ENCODE measurements at places on chromosomes 3 and 15. TPM values are rescaled to one million over a fixed set of nuclear protein-coding genes. Genes with fewer than 3 reads are reported as not detected.

DNA sequence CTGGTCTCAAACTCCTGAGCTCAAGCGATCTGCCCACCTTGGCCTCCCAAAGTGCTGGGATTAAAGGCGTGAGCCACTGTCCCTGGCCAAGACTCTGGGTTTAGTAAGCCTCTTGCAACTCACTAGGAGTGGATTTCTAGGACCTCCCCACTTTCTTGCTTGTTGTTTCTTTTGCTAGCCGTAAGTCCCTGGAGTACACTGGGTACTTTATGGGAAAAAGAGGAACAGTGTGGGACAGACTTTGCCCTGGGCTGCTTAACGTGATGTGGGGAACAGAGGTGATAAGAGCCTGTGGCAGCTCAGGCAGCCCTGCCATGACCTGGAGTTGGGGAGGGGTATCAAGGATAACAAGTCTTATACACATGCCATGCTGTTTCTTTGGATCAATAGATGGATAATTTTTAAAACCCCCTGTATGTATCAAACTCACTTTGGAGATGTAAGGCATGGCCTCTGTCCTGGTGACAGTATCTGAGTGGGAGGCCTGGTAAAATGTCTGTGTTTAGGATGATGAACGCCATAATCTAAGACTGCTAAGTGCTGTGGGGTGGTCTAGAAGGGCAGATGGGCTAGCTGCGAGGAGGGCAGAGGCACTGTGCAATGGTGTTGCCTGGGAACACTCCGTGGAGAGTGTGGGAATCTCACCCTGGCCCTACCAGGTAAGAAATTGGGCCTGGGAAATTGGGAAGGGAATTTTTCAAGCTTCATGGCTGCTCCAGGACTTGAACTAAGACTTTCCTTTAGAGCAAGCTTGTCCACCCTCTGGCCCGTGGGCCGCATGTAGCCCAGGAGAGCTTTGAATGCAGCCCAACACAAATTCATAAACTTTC lies 54.8 kb downstream of the SMAD3 start:
- DNase-seq: no peak

DNA sequence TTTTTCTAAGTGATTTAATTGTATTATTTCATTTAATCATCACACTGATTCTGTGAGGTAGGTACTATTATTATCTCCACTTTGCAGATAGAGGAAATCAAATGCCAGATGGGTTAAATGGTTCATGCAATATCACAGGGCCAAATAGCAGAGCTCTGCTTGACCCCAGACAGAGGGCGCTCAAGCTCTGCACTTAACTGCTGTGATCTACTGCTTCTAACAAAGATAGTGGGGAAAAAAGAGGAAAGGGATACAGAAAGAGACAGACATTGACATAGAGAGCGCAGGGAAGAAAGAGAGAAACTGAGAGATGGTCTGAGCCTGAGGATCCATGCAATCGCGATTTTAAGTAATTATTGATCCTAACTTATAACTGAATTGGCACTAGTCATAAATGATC lies 279.1 kb upstream of the THRB start:
- DNase-seq: peak; percentile 39

DNA sequence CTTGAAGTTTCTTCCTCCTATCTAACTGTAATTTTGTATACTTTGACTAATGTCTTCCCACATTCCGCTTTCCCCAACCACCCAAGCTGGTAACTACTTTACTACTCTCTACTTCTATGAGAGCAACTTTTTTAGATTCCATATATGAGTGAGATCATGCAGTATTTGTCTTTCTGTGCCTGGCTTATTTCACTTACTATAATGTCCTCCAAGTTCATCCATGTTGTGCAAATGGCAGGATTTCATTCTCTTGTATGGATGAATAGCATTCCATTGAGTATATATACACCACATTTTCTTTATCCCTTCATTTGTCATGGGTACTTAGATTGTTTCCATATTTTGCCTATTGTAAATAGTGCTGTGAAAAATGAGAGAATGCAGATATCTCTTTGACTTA lies 78.5 kb upstream of the CCNL1 start:
- DNase-seq: no peak

DNA sequence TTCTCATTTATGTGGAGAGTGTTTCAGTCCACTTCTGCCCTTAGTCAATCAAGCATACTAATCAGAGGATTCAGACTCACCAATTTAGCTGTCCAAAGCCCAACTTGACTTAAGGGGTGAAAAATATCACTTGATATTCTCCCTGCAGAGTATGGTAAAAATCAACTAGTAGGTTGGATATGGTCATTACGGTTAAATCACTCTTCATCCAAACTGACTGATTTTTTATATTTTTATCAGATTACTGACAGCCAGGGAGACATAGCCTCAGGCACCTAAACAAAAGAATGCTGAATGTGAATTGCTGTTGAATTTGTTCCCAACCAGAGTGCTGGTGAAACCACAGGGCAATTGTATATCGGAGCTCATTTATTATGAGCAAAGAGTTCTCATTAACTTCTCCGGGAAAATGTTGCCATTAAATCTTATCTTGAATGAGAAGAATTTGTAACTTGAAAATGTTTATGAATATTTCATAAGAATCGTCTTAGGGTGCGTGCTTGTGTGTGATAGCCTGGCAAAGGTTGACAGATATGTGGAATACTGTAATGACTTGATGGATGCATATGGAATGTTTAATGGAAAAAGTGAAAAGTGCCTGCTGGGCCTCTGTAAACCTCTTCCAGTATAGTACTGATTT lies 411.2 kb downstream of the NAALADL2 start:
- DNase-seq: no peak

DNA sequence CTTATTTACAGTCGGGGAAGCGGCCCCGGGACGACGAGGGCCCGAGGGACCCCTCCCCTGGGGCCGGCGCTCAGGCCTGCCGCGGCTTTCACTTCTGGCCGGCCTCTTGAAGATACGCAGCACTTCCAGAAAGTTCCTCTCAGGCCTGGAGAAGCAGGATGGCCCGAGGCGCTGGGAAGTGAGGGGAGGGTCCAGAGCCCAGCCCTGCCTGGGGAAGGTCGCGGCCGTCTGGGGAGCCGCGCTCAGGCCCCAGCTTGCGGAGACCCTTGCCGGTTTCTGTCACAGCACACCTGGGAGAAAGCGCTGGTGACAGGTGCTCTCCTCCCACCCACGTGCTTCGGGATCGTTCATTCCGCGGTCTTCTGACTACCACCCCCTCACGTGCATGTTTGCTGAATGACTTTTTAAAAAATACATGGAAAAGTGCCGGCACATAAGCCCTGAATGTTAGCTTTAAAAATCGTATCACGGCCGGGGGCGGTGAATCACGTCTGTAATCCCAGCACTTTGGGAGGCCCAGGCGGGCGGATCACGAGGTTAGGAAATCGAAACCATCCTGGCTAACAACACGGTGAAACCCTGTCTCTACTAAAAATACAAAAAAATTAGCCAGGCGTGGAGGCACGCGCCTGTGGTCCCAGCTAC lies 727 bp upstream of the TM2D3 start:
- DNase-seq: peak; percentile 45

- peak; percentile 70 for DNase-seq
Observed at GRCh38 chr15:68310178-68310803, 32.7 kb downstream of the FEM1B start.

DNA sequence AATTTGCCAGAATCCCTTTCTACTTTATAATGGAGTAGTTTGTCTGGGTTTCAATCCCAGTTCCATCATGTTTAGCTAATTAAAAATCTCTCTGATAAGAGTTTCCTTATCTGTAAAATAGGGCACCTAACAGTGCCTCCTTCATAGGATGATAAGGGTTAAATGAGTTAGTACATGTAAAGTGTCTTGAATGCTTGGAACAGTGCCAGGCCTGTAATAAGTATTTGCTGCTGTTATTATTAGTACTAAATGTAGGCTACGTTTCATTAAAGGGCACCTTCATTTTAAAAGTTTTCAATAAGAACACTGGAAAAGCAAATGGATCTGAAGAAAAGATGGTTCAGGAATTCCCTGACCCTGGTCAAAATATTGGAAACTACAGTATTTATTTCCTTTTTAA lies 11.8 kb upstream of the SLC2A2 start:
- DNase-seq: no peak

DNA sequence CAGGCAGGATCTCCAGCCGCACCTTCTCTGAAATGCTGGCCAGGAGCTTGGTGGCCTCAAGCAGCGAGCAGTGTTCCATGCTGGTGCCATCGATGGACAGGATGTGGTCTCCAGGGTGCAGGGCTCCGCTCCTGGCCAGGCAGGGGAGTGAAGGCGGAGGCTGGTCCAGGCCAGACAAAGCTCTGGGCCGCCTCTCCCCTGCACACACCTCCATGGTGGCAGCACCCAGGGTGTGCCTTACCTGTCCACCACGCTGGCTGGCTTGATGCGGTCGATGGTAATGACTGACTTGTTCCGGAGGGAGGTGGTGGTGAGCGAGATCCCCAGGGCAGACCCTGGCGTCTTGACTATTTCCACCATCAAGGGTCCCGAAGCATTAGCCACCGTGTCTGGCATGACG lies 20.0 kb downstream of the GRIP2 start:
- no peak for DNase-seq

DNA sequence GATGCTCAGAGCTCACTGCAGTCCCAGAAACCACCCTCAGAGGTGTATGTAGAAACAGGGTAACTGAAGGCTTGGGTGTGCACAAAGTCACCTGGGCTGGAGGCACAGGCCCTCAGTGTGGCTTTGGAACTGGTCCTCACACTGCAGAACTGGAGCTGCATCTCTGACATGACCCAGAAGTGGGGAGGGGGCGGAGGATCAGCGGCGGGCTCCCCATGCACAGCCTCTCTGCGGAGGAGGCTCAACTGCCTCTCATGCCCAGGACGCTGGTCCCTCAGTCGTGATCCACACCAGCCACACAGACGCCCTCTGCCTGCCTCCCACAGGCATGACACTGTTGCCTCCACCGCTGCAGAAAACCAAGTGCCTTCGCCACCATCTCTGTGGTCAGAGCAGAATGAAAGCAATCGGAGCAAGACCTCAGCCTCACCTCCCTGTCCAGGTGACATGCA lies 73.7 kb downstream of the TM2D3 start:
- peak; percentile 65 for DNase-seq

DNA sequence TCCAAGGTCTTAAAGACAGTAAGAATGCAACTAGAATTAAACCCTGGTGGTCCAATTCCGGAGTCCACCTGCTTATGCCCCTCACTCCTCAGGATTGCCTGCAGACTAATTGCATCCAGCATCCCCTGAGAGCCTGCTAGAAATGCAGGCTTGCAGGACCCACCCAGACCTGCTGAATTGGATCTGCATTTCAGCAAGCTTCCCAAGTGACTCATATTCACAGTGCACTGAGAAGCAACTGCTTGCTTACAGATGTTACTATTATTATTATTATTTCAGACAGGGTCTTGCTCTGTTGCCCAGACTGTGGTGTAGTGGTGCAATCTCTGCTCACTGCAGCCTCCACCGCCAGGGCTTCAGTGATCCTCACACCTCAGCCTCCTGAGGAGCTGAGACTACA lies 83.5 kb upstream of the VGLL4 start:
- no peak for DNase-seq

GRCh38 chr15:32107477-32108080 lies 77.3 kb downstream of the CHRNA7 start:
- no peak for DNase-seq

DNA sequence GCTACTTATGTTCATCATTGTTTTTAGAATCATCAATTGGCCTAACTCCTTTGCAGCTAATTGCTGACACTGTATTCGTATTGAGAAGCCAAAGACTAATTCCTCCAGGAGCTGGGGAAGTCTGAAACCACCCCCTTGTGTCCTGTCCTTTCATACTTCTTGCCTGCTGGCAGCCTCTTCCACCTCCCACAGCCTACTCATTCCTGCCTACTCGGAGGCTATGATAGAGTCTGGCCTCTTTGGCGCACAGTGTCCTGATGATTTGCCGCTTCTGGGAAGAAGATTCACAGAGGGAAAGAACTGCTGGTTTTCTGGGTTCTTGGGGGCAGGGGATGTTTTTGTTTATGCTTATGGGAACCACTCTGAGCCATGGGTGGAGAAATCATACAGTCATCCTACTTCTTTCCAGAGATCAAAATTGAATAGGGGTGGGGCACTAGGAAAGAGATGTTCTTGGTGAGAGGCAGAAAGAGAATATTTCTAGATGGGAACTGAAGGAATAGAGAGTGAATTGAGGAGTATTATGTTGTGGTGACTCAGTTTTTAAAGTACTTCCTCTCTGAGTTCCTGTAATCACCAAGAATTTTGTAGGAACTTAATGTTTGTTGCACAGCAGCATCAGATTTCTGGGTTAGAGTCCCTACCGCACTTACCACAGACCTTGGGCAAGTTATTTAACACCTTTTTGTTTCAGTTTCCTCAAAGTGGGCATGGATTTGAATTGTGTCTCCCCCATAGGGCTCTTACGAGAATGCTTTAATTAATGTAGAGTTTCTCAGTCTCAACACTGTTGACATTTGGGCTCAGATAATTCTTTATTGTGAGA lies 22.1 kb upstream of the SCAANT1 start:
- DNase-seq: no peak

GRCh38 chr3:171563298-171563697 lies 103.1 kb upstream of the TNIK start:
- DNase-seq: no peak

- DNase-seq: no peak
Observed at GRCh38 chr3:11819146-11819689, 27.5 kb downstream of the TAMM41 start.

DNA sequence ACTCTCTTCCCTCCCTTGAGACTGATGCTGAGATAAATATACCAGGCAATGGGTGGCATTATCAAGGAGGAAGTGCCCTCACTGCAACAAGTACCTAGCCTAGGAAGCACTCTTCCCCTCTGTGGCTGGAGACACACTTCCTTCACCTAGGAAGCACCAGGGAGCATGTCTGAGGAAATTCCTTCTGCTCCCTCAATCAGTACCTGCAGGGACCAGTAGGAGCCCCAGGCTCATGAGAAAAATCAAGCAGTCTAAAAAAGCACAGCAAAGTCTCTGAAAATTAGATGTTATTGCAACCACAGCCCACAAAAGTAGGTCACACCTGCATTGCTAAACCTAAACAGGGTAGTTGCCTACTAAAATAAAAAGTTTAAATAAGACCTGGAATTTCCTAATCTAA lies 78.2 kb upstream of the TRPM1 start:
- no peak for DNase-seq

DNA sequence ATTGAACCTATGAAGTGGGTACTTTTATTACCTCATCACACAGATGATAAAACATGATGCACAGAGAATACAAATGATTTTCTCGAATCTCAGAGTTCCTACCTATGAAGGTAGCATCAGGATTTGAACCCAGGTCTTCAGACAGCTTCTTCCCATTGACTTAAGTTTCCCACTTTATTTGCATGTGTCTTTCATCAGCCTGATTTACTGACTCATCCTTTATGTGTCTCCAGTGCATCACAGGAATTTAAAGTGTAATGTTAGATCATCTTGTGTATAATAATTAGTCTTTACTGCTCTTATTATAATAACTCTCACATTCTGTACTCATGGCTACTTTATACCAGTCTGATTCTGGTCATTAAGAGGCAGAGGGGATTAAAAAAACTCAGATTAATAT lies 449.4 kb upstream of the SUCLG2 start:
- DNase-seq: no peak

GRCh38 chr3:98528474-98529346 lies 3.1 kb upstream of the GPR15 start:
- DNase-seq: no peak

The MYD88 gene
- 7.3 TPM for total RNA-seq

The GABRB3 gene
- 1.6 TPM for total RNA-seq

The SYNM gene
- 295 TPM for total RNA-seq

The DAZL gene
- total RNA-seq: not detected

The RGMA gene
- 25.0 TPM for total RNA-seq

The NDUFB4 gene
- total RNA-seq: 570 TPM

The DZIP1L gene
- 4.1 TPM for total RNA-seq

The MNS1 gene
- total RNA-seq: 0.94 TPM

The THSD4 gene
- 75.6 TPM for total RNA-seq

The TEX55 gene
- not detected for total RNA-seq

The PODXL2 gene
- total RNA-seq: 0.94 TPM

Measured in Right ventricle myocardium superior (tissue), 1 donor.